ENCODE measurements at places on chromosomes 6 and 20.
A peak's percentile ranks its signal among the peaks of the same experiment; 100 is the strongest.

GRCh38 chr6:170288091-170288631 is 2.7 kb downstream of the DLL1 start:
- DNase-seq, result no peak

DNA sequence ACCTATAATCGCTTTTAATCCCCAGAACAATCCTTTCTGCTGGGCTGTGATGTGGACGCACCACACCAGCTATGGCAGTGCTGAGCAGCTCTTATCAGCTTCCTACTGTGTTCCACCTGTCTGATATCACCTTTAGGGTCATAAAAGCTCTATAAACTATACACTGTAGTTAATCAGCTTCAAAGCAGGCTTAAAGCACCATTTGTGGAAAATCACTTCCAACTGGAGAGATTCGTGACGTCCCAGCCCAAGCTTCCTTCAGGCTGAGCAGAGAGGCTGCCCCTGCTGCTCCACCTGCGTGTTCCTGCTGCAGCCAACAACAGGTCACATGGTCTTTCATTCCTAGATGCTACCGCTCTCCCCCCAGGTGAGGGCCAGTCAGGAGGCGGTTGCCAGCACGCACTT is 156.5 kb downstream of the SMOC2 start:
- DNase-seq, result no peak

- DNase-seq, result peak; percentile 89
Measured at GRCh38 chr20:51725584-51726176, 42.5 kb downstream of the ATP9A start.

GRCh38 chr6:2047855-2048254 is 197.6 kb downstream of the GMDS start:
- no peak for DNase-seq

- DNase-seq, result no peak
Measured at GRCh38 chr6:130115036-130115435, 96.7 kb downstream of the L3MBTL3 start.

- no peak for DNase-seq
Measured at GRCh38 chr6:30684386-30685156, 1.9 kb downstream of the PPP1R18 start.

DNA sequence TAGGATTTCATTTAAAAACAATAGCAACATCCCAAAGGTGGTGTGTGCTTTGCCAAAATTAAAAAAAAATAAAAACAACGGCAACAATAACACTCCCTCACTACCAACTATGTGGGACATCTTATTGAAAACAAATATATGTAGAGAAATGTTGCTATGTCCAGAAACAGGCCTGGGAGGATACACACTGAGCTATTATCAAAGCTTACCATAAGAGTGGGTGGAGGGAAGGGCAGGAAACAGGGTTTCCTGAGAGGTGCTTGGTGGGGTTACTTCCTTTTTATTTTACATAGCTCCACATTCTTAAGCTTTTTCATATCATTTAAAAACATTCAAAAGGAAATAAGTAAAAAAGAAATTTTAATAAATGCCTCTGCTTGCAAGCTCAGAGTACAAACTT is 150.0 kb upstream of the RIPOR2 start:
- DNase-seq, result no peak

DNA sequence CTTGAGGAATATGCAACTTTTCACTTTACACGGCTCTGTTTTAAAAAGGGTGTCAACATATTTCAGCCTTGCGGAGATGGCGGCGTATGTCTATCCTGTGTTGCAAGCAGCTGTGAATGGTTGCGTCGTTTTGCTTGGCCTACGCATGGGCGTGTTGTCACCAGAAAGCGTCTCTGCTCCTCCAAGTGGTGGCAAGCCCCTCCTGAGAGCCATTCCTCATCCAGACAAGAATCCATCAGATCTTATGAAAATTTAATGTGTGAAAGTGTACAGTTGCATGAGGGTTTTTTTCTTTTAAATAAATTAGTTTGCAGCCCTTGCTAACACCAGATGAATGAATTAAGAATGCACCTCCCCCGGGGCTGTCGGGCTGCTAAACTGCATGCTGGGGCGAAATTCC is 114.4 kb downstream of the PHACTR3 start:
- no peak for DNase-seq
